ENCODE measurements at places on chromosomes 2 and 18.

GRCh38 chr2:212730994-212731393 lies 192.4 kb upstream of the ERBB4 start:
- no peak for DNase-seq

DNA sequence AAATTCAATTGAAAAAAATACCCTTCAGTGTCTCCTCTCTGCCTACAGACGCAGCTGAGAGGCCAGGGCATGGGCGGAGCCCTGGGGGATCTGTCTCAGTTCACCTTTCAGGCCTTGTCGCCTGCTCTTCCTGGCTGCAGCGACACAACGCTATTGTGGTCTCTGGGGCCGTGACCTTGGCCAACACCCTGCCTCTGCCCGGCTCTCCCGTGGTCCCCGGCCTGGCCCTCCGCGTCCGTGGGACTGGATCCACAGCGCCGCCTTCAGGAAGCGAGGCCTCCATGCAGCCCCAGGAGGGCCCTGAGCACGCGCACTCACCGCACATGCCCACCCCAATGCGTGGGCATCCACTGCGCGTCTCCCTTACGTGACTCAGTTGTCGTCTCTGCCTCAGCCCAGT lies 81.1 kb downstream of the MRPS9 start:
- DNase-seq, result no peak

DNA sequence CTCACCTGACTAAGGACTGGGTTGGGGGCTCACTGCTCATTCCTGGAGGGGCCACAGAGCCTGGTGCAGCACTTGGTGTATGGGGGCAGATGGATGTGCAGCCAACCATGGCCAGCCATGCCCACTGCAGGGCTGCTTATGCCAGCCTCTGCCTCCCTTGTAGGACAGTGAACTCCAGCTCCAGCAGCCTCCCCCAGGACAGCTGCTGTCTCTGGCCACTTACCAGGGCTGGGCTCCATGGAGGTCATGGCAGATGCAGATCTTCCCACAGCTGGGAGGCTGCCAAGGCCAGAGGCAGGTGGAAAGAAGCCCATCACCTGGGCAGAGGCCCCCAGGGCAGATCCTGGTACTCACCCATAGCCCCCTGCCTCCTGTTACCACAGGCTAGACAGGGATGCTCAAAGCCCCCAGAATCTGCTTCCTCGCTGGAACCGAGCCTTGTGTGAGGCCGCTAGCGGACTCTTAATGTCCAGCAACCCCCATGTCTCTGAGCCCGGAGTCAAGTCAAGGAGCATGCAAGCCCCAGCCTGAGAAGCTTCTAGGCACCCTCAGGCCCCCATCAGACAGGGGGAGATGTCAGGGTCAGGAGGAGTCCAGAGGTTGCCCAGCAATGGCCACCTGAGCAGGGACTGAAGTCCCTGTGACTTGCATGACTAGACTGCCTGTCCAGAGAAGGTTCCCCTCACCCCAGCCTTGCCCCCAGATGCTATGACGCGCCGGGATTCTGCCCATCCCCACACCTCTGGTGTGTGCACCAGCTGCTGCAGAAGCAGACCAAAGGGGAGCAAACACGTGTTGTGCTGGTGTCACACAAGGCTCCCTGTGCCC lies 123.6 kb downstream of the TWIST2 start:
- DNase-seq, result no peak

GRCh38 chr2:26692279-26692896 lies at the start of gene KCNK3:
TSS of gene KCNK3 (plus strand) at chr2:26692722. CDS start at chr2:26692876, 154 bp downstream.
- peak; percentile 11 for DNase-seq

GRCh38 chr2:239363946-239364637 lies 36.7 kb downstream of the HDAC4 start:
- DNase-seq, result no peak

DNA sequence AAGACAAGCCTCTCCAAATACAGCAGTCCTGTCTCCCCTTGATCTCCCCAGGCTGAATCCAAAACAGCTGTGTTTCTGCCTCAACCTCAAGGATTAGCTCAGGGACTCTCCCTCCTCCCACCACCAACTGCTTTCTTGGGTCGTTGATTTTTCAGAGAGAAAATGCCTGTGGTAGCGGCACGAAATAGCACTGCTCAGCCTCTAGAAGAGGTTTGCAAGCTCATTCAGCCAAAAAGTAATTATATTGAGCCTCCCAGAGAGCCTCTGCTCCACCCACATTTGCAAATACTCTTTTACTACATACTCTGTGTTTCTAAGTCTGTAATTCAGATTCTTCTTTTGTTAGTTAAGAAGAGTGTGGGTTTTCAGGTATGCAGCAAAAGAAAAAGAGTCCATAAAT lies 396.4 kb upstream of the TNP1 start:
- DNase-seq, result no peak

DNA sequence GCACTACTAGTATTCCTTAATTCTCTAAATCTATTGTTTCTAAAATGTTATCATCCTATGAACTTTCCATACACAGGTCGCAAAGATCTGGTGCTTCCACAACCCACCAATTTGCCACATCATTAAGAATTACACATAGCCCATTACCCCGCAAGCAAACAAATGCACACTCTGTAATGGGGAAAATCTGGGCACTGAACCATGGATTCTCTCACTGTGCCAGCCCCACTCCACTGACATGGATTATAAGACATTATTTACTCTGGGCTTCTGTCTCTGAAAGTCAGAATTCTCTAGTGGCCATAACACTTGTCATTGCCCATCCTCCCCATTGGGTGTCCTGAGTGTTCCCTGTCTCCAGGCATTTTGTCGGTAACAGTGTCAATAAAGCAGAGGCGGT lies 537.1 kb downstream of the EPHA4 start:
- no peak for DNase-seq

DNA sequence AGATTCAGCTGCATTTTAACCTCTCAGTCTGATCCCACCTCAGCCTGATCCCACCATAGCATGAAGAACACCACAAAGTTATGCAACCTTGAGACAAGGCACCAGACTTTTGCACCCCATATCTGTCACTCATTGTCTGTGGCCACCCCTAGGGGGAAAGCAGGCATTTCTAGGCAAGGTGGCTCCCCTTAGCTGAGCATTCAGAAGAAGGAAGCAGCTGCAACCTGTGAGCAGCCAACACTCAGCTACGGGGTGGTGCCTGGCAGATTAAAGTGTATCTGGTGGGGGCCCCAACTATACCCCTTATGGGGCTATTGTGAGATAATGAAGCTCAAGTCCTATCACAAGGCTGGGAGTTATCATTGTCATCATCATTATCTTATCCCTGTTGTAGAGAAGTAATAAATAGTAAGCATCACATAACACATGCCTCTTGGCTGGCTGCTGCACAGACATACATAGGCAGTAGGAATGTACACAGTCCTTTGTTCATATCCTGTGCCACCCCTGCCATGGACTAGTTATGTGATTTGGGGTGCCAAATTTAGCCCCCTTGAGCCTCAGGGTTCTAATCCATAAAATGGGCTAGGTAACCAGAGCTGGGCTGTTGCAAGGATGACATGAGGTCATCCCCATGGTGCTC lies 20.6 kb upstream of the TMEM163 start:
- no peak for DNase-seq

DNA sequence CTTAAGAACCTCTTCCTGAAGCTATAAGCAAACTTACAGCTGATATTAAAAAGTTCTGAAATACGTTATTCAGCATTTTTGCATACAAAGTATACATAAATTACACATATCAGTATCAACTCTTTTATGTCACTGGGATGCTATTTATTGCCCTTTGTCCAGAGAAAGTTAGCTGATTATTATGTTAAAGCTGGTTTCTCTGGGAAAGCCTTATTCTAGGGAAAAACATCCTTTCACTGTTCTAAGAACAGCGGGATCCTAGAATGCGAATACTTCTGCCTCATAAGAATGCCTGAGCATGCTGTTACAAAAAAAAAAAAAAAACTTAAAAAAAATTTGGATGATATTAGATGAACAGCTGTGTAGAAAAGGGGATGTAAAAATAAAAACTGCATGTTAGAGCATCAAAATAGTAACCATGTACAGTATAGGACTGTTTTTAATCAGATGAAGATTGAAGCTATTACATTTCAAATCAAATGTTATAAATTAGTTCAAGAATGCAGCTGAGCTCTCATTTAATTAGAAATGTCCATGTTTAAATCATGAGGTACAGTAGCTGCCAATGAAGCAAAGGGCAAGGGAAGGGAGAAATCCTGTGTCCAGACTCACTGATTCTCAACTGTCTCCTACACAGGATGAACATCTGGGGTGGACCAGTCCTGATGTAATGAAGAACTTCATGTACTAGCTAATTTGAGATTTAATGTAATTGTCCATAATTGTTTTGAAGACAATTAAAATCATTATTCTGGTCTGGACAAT lies 8.2 kb downstream of the FTCDNL1 start:
- no peak for DNase-seq

DNA sequence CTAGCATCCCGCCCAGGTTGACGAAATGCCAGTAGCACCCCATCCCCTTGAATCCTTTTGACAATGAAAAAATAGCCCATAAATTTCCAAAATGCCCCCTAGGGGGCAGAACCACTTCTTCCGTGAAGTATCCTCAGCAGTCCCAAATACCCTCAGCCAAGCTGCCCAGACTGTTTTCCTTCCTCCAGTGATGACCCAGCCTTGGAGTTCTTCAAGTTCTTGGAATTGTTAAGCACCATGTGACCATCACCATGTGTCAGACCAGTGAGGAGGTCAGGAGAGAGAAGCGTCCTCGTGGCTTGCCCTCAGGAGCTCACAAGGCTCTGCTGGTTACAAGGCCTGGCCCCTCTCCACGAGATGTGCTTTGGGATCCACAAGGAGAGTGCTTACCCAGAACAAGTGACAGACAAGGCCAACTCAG lies 1.4 kb upstream of the SLC23A3 start:
- DNase-seq, result no peak

GRCh38 chr18:69839497-69839896 lies 108.2 kb downstream of the CD226 start:
- no peak for DNase-seq

GRCh38 chr2:102592601-102593000 lies 26.8 kb upstream of the SLC9A2 start:
- no peak for DNase-seq

DNA sequence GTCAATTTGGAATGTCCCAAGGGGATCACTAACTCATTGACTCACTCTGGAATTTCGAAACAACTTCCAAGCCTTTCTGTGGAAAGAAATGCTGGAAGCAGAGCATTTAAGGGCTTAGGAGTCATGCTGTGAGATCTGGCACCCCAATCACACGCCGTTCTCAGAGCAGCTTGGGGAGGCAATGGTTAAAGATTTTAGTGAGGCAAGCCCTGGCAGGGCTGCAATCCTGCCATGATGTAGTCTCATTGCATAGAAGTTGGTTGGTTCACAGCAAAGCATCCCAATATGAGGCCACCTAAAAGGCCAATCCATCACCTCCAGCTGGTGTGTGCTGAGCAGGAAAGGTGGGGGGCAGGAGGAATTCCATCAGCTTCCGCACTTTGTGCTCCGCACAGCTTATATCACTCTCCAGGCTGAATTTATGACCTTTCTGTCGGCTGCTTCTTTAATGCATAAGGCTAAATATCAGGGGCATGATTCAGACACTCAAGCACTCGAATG lies 1043.9 kb upstream of the POU3F3 start:
- no peak for DNase-seq

GRCh38 chr2:62765619-62766376 lies 60.3 kb downstream of the EHBP1 start:
- no peak for DNase-seq

GRCh38 chr2:11155381-11156035 lies at the start of gene SLC66A3:
TSS of gene SLC66A3 (plus strand) at chr2:11155467. CDS start at chr2:11155547, 80 bp downstream.
- DNase-seq, result no peak

GRCh38 chr2:75186821-75187220 lies 12.5 kb downstream of the TACR1 start:
- DNase-seq, result no peak

GRCh38 chr2:109170645-109171044 lies 41.6 kb downstream of the SH3RF3 start:
- DNase-seq, result no peak

GRCh38 chr18:55489034-55489986 lies 98.7 kb downstream of the TCF4 start:
- no peak for DNase-seq

- DNase-seq, result no peak
Observed at GRCh38 chr18:49041435-49042245, 90.9 kb upstream of the SMAD7 start.

GRCh38 chr2:76296438-76296837 lies 585.7 kb upstream of the GCFC2 start:
- DNase-seq, result no peak

GRCh38 chr2:190513877-190514276 lies 20.6 kb downstream of the NEMP2 start:
- DNase-seq, result no peak

DNA sequence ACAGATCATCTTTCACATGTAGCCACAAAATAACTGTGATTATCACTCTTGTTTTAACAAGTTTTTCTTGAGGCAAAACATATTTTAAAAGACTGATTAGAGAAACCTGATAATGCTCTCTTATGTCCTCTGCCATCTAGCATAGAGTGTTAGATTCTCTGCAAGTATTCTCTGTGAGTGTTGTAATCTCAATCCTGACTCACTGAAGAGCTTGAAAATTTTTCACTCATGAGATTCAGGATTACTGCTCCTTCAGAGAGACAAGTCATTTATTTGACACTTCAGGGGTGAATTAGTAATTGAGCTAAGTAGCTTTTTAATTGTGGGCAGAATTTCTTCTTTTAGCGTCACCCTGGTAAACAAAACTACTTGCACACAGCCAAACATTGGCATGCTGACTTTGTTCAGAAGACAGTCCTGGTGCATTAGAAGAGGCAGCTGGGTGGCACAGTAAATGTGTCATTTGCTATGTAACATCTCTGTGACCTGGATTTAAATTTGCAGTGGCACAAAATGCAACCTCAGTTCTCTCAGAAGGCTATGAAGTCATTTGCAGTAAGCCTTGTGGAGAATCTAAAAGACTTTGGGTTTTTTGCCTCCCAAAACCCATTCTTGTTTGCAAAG lies 172.9 kb downstream of the LRP1B start:
- DNase-seq, result no peak

DNA sequence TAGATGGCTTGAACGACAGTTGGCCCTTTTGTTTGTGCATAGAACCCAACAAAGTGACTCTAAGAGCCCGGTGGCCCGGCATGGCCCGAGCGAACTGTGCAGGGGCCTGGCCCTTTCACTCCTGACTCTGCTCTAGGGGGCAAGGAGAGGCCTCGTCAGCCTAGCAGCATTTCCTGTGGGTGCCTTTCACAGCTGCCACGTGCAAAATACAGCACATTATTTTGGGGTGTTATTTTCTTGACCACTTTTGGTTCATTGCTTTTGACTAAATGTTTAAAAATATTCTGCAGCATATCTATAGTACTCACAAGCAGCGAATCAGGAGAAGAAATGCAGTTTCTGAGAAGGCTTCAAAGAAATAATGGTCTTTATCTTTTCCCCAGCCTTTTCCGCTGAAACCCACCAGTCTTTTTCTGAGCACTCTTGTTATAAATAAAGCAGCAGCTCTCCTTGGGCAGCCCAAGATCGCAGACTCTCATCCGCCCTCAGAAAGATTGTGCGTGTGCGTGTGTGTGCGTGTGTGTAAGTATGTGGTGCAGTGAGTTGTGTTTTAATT lies 31.3 kb downstream of the DGKD start:
- peak; percentile 22 for DNase-seq

- DNase-seq, result no peak
Observed at GRCh38 chr2:209472871-209473270, 49.0 kb downstream of the MAP2 start.
